HFF-Myc (cell line): ENCODE measurements at places on chromosomes 12 and 14.

- DNase-seq, result no peak
Observed at GRCh38 chr12:5997260-5997659, 52.2 kb upstream of the ANO2 start.

GRCh38 chr12:42812086-42812485, 222.5 kb upstream of the PRICKLE1 start:
- DNase-seq, result no peak

DNA sequence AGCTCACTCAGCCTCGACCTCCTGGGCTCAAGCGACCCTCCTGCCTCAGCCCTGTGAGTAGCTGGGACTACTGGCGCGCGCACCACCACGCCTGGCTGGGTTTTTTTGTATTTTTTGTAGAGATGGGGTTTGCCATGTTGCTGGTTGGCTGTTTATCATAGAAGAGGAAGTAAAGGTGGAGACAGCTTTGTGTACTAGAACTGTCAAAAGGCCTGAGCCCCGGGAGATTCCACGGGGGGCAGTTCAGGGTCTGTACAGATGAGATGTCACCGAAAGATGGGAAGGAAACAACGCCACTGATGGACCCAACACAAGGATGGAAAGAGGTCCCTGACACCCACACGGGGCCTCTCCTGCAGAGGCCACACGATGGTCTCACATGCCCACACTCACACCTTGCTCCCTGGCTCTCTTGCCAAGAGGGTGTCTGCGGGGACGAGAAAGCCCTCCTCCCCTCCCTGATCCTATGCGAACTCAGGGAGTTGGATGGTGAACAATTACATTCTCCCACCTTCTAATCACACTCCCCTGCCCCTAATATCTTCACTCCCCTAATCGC, 66.6 kb downstream of the KDM2B start:
- no peak for DNase-seq

DNA sequence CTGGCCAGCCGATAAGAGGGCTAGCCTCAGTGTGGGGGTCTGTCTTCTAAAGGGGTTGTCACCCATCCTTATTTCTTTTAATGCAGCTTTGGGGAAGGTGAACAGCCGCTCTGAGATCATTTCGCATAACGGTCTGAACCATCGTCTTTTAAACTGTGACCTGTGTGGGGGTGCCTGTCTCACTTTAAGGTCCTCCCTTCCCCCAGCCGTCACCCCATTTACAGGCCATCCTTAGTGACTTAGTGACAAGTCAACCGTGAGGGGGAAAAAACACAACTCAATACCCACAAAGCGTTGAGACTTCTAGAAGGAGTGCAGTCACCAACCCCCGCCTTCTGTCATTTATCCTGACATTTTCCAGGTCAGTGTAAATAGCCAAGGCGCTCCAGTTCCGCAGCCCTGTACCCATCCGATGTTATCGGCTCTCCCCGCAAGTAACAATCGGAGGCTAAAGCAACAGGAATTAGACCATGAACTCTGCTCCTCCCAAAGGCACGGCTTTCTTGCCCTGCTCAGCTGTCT, 505 bp upstream of the DENND5B start:
- no peak for DNase-seq

DNA sequence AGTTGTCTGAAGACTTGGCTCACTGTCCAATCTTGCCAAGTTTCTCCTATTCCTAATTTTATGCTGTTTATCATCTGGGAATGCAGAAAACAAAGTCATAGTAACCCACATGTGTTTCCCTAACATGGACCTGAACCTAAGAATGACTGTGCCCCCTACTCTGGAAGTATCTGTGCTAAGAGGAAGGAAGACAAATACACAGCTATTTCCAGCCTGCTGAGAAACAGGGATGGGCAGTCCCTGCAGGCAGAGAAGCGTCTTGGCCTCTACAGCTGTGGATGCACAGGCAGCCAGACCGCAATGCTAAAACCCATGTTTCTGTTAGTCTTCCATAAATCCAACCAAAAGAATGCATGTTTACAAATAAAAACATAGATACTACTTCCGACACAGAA, 56.2 kb downstream of the DUSP16 start:
- peak; percentile 69 for DNase-seq
